ENCODE measurements at places on chromosomes 13 and 19. TPM values are rescaled to one million over a fixed set of nuclear protein-coding genes. Genes with fewer than 3 reads are reported as not detected.

Gene STX10
- total RNA-seq, result 40.9 TPM

Gene SYT3
- not detected for total RNA-seq

DNA sequence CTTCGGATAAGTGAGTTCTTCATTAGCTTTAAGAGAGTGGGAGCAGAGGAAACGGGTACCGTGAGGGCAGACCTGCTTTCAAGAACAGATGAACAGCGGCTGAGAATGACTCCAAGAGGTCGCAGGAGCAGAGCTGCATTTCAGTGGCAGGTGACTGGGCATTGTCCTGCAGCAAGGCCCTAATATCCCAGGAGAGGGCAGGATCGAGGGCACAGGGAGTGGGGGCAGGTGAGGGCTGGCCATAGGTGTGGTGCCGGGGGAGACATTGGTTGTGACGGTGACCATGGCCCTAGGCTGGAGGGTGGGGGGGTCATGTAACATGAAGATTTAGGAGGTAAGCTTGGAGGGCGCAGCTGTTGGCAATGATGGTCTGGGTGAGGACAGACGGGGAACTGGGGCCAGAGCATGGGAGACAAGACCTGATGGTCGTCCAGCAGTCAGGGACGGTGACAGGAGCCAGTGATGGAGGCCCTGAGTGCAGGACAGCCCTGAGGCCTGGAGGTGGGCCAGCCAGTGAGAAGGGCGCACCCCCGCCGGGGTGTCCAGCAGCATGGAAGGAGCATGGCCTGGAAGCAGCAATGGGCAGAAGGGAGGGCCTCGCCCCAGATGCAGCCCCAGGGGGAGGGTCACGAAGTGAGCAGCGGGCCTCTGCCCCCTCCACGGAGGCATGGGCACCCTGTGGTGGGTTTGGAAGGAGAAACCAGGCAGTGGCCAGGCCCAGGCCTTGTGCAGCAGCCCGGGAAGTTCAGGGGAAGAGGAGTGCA, 29.2 kb upstream of the LAMP1 start:
- DNase-seq, result no peak

Gene ARL11
- 0.11 TPM for total RNA-seq

Gene CGB1
- total RNA-seq, result not detected

Gene RFPL4A
- not detected for total RNA-seq
